ENCODE measurements at places on chromosomes 5 and 9.

DNA sequence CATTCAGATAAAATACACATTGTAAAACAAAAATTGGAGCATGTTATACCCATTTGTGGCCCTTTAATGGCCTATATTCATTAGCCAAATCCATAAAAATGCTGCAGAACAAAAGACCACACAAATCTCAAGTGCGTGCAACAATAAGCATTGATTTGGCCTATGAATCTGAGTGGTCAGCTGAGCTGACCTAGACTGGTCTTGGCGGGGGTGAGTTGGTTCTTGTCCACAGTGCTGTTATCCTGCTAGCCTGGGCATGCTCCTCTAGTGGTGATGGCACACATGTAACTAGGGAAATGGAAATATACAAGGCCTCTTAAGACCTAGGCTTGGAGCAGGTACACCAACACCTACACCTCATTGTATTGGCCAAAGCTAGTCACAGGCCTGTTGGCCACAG is 122.2 kb upstream of the TBCA start:
- no peak for DNase-seq
- H3K27me3 ChIP-seq: peaks cover 3% of the 10 kb centered on the region
- no peaks in the 10 kb centered on the region for H3K4me1 ChIP-seq
- no peaks in the 10 kb centered on the region for H3K36me3 ChIP-seq
- no peak overlapping the region for H3K4me3 ChIP-seq

DNA sequence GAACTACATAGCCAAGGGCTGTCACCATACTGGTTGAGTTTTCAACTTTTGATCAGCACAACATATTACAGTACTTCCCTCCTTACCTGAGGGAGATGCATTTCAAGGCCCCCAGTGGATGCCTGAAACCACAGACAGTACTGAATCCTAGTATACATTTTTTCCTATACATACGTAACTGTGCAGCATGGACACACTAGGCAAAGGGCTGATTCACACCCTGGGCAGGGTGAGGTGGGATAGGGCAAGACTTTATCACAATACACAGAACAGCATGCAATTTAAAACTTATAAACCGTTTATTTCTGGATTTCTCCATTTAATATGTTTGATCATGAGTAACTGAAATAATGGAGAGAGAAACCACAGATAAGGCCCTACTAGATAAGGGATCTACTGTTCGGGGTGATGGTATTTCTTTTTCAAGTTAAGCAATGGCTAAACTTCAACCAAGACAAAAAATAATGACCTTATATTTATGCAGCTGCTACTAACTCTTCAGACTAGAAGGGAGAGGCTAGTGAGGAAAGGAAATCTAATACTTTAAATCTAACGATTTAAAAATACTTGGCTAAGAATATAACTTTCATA is 186.9 kb upstream of the GNA14 start:
- no peak for DNase-seq
- H3K4me3 ChIP-seq: no peak overlapping the region
- H3K36me3 ChIP-seq: peaks cover 2% of the 10 kb centered on the region
- H3K27ac ChIP-seq: no peak overlapping the region
- H3K4me1 ChIP-seq: no peaks in the 10 kb centered on the region

DNA sequence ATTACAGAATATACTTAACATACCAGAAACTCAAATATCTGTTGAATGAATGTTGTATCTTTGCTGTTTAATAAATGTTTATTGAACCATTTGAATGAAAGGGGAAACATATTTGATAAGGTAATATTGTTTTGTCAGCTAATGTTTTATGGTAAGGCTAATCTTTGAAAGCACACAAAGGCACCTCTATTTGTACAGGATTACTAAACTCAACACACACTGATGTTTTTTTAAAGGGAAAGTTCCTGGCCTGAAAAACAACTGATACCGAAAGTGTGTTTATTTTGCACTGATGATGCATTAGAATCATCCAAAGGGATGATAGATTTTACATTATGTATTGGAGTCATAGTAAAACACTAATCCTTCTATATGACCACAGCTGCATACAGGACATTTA is 82.5 kb downstream of the ADCY2 start:
- no peak overlapping the region for H3K4me3 ChIP-seq
- no peaks in the 10 kb centered on the region for H3K27me3 ChIP-seq
- DNase-seq: no peak
- no peaks in the 10 kb centered on the region for H3K4me1 ChIP-seq
- H3K36me3 ChIP-seq: no peaks in the 10 kb centered on the region
- no peak overlapping the region for H3K27ac ChIP-seq

- DNase-seq: no peak
- no peak overlapping the region for H3K4me3 ChIP-seq
- peaks cover 7% of the 10 kb centered on the region for H3K27me3 ChIP-seq
- H3K4me1 ChIP-seq: no peaks in the 10 kb centered on the region
- H3K27ac ChIP-seq: no peak overlapping the region
- no peaks in the 10 kb centered on the region for H3K36me3 ChIP-seq
These were observed 42.9 kb downstream of the FOXI1 start for GRCh38 chr5:170148430-170149205.
